Thoracic aorta (tissue), 2 donors: ENCODE measurements at places on chromosomes 5 and 9. TPM values are rescaled to one million over a fixed set of nuclear protein-coding genes. Genes with fewer than 3 reads are reported as not detected.

Gene SLC25A48
- 2.8 TPM for total RNA-seq

Gene FGD3
- 13.7 TPM for total RNA-seq

Gene IL4
- not detected for total RNA-seq

Gene ROR2
- 0.21 TPM for total RNA-seq

Gene RANBP3L
- total RNA-seq, result 25.5 TPM

Gene BRIX1
- total RNA-seq, result 16.8 TPM

Gene ASS1
- 65.4 TPM for total RNA-seq

GRCh38 chr5:97388794-97389193 is 205.7 kb upstream of the RIOK2 start:
- no peak for DNase-seq

DNA sequence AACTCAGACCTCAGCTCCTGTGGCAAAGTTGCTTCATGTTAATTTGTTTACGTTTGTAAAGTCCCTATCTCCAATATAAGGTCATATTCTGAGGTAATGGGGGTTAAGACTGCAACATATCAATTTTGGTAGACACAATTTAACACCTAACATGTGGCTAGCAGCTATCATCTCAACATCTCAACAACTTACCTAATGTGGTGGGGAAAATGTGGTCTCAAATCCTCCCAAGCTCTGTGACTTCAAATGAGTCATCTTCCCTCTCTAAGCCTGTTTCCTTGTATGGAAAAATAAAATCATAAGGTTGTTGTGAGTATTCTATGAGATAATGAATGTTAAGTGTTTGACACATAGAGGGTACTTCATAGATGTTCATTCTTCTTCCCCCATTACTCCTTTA is 443.3 kb downstream of the CDK5RAP2 start:
- no peak for DNase-seq

DNA sequence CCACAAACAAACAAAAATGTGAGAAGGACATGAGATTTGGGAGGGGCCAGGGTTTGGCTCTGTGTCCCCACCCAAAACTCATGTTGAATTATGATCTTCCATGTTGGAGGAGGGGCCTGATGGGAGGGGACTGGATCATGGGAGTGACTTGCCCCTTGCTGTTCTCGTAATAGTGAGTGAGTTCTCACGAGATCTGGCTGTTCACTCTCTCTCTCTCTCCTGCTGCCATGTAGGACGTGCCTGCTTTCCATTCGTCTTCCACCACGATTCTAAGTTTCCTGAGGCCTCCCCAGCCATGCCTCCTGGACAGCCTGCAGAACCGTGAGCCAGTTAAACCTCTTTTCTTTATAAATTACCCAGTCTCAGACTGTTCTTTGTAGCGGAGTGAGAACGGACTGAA is 118.7 kb downstream of the RXRA start:
- DNase-seq, result no peak

DNA sequence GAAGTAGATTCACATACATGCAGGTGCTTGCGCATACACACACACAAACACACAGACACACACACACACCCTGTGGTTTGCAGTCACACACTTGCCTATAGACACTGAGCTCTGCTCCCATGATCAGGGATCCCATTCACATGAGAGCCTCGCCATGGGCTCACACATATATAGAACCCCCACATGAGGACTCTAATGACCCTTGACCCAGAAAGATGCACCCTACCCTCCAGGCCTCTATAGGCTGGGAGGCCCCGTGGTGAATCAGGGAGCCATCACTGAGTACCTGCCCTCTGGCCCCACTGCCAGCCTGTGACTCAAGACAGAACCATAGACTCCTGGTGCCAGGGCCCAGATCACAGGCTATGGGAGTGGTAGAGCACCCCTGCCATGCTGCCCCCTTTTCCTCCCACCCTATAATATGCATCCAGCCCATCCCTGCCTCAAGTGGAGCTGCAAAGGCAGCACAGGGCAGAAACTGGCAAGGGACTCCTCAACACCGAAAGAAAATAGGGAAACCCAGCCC is 3.3 kb upstream of the AQP3 start:
- no peak for DNase-seq

GRCh38 chr5:103402851-103403250 is 144.3 kb downstream of the MACIR start:
- no peak for DNase-seq

DNA sequence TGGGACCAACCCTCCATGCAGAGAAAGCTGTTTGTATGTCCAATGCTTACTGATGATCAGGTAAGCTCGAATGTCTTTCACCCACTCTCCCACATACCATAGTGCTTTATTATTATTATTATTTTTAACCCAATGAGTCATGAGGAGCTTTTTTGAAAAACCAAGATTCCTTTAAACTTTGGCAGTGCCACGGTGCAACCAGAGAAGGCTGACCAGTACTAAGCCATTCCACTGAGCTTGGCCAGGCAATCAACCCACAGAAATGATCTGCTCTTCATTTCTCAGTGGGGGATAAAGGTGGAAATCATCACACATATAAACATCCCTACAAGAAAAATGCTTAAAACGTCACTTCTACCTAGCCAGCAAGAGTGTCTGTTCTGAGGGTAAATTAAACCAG is 35.5 kb downstream of the JAKMIP2 start:
- DNase-seq, result no peak

DNA sequence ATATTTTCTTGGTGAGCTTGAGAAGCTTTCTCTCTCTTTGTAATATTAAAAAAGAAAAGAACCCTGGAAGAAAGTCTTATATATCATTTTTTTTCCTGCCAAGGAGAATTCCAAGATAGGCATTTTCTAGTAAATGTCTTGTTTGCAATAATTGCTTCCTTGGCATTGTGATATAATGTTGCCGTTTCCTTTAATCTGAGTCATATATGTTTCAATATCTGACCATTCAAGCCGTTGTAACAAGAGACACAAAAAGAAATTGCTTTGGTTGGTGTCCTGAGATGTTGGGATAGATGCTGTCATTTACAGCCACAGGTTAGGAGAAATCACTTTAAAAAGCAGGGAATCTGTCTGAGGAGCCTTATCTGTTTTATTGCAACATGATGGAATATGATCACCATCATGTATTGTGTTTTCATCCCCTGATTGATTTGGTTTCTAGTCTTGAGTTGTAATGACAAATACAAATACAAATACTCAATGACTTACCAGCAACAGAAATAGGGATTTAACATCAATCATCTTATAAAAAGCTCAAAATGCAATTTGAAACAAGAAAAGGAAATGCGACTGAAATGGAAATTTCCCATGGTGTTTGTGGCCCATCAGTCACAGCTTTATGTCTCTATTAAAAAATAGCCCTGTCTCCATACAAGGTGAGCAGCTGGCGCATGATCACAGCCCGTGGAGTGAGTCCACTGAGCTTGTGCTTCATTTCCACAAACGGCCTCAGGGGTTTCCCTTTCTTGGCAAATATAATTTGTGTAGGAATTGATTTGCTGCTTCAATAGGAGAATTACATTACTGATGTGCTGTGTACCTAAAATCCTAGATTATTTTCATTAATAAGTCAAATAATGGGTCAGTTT is 250.1 kb upstream of the TRPC7 start:
- DNase-seq, result no peak

DNA sequence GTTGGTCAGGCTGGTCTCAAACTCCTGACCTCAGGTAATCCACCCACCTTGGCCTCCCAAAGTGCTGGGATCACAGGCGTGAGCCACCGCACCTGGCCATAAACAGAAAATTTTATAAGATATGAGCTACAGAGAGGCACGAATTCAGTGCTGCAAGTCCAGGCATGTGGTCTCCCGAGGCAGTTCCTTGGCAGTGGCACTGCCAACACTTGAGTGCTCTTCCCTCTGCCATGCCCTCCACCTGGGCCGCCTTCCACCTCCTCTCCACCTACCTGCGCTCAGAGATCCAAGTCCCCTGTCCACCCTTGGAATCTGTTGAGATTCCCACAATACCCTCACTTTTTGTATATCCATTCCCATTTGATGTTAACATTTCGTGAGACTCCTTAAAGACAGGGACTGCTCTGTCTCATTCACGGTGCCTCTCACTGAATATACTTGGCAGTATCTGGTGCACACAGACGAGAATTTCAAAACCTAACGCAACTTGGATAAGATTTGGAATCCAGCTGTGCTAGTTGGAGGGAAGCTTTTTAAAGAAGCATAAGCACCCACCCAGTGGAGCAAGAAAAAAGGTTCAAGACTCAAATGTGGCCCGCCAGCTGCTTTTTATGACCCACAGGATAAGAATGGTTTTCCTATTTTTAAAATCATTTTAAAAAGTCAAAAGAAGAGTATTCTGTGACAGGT is 68.3 kb downstream of the DCP2 start:
- no peak for DNase-seq

GRCh38 chr5:53590759-53591158 is 30.3 kb downstream of the NDUFS4 start:
- DNase-seq, result no peak

GRCh38 chr5:172334196-172334595 is 50.6 kb upstream of the UBTD2 start:
- DNase-seq, result no peak
